ENCODE measurements at places on chromosomes 6 and 20.
A peak's percentile ranks its signal among the peaks of the same experiment; 100 is the strongest.

- peak; percentile 53 for DNase-seq
Measured at GRCh38 chr6:128519132-128519930, 1.1 kb downstream of the PTPRK start.

GRCh38 chr6:17700421-17701416, 6.0 kb downstream of the NUP153 start:
- DNase-seq, result no peak

DNA sequence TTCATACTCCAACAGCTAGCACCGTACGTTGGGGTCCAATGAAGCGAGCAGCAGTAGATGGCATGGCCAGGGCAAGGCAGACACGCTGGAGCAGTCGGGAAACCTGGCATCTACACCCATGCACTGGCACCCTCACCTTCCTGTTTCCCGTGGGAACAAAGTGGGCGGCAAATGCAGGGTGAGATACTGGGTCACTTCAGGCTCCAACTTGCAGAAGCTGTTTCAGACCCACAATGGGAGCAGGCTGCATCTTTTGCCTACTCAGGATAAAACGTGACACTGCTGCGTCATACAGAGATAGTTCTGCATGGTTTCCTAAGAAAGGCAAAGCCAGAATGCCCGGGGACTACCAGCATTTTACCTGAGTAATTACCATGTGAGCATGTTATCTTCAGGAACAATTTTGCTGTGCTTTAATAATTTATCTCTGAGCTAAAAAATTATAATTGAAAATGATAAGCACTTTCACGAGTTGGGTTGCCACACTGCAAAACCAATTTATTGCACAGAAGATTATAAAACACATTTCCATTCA, 10.9 kb upstream of the CD93 start:
- no peak for DNase-seq

GRCh38 chr6:79225717-79226599, 8.5 kb downstream of the HMGN3 start:
- DNase-seq, result no peak

DNA sequence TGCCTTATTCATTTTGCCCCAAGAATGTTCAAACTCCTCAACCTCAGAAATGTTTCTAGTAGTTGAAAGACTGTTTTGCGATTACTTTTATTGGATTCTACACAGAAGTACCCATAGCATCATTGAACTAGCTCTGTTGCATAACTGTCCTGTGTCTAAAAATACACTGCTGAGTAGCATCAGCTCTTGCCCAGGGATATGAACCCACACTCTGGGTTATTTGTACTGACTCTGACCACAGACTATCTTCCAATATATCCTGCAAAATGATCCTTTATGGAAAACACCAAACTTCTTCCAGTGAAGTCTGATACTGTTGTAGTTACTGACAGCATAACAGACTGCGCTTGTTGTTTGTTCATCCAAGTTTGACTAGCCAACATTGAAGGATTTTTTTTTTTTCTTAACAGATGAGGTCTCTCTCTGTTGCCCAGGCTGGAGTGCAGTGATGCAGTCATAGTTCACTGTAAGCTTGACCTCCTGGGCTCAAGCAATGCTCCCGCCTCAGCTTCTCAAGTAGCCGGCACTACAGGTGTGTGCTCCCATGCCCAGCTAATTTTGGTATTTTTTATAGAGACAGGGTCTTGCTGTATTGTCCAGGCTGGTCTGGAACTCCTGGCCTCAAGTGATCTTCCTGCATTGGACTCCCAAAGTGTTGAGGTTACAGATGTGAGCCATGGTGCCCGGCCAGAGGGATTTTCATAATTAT, 49.9 kb downstream of the TULP4 start:
- DNase-seq, result no peak

DNA sequence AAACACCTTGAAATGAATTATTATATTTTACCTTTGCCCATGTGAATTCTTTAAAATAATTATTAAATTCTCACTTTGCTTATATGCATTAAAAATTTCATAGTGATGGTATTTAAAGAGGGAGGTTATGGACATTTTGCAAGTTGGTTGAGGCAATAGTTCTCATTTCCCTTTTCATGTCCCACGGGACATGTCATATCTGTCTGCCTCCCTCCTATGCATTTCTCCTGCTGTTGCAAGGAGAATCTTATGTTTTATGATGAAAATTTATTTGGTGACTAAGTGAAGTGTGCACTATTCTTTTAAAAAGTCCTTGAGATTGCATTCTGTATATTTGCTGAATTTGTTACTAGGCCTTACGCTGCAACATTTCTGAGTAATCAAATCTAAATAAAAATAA, 67.2 kb downstream of the UTRN start:
- no peak for DNase-seq

DNA sequence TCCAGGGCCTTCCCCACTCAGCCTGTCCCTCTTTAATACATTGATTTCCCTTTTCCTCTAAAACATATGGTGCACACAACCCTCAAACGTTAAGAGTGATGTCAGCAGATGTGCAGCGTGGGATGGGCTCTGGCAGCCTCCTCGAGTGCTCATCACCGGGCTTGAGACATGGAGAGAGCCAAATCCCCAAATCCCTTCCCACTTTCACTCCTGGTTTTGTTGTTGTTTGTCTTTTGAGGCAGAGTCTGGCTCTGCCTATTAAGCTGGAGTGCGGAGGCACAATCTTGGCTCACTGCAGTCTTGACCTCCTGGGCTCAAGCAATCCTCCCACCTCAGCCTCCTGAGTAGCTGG, 5.8 kb upstream of the PLTP start:
- DNase-seq, result no peak

GRCh38 chr6:34718976-34719375, 22.4 kb upstream of the ILRUN start:
- DNase-seq, result no peak

DNA sequence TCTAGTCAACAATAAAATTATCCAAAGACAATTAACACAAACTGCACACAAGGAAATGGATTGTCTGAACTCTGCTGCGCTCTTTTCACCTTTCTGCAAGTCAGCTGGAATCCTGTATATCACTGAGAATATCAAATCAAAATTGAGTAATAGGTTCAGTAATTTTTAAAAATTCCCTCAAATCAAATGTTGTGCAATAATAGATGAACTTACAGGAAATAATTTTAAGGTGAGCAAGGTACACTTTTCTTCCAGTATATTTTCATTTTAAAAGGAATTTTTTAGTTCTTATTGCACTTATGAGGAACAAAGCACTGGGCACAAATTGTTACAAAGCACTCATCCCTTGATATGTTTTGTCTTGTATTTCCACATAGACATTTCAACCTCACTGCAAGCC, 1.2 kb downstream of the SAYSD1 start:
- no peak for DNase-seq

DNA sequence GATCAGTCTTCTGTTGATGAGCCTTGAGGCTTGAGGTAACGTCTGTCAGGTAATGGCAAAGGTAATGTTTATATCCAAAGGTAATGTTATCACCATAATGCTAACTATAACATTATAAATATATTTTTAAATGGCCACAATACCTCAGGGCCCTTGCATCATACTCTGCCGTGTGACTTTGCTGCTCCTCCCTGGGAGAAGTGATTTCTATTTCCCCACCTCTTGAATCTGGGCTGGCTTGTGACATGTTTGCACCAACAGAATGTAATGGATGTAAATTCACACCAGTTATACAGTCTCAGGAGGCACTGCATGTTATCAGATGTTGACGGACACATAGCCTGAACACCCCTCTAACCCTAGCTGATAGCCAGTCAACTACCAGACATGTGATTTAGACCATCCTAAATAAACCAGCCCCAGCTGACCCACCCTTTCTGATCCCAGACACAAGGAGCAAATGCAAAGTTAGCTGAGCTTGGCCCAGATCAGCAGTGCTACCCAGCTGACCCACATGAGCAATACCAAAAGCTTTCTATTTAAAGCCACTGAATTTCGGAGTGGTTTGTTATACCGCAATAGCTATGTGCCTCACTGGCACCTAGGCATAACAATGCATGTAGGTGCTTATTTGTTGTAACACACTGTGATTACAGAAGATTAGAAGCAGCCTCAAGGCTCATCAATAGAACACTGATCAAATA, 93.8 kb upstream of the SIRPA start:
- no peak for DNase-seq

DNA sequence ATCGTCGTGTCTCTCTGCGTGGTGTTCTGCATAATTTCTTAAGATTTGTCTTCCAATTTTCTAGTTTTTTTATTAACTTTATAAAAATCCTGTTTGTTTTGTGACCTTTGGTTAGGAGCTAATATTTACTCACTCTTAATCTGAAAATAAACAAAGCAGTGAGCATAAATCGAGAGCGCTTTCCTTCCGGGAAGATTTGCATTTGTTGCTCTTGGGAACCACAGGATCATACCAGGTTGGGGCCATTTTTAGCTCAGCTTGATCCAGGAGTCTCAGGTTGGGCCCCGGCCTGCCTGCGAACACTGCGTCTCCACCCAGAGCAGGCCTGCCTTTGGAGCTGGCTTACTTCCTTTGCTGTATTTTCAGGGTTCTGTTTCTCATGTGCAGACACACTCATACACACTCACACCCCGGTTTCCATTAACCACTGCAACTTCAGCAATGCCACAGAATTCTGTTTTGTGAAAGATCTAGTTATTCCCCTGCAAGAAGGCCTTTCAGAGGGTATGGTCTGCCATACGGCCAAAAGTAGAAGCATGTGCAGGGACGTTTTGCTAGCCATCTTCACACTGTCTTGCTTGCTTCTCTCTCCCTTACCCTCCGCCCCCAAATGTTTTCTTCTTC, 17.3 kb downstream of the BPHL start:
- DNase-seq, result no peak

DNA sequence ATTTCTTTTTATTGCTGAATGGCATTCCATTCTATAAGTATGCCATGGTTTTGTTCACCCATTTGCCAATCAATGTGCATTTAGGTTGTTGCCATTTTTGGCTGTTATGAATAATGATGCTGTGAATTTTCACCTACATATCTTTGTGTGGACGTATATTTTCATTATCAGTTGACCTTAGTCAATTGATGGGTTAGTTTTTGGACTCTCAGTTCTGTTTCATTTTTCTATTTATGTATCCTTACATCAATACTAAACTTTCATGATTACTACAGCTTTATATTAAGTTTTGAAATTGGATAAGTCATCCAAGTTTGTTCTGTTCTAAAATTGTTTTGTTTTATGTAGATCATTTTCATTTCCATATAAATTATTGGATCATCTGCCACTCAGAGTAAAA, 261.9 kb upstream of the CNR1 start:
- no peak for DNase-seq

GRCh38 chr6:44078827-44079671, 48.2 kb downstream of the MRPL14 start:
- DNase-seq, result peak; percentile 62

GRCh38 chr6:130895516-130895915, 68.3 kb downstream of the SMLR1 start:
- DNase-seq, result no peak

GRCh38 chr20:20820104-20820503, 107.7 kb upstream of the RALGAPA2 start:
- no peak for DNase-seq

GRCh38 chr6:47936820-47937219, 155.0 kb downstream of the OPN5 start:
- DNase-seq, result no peak

DNA sequence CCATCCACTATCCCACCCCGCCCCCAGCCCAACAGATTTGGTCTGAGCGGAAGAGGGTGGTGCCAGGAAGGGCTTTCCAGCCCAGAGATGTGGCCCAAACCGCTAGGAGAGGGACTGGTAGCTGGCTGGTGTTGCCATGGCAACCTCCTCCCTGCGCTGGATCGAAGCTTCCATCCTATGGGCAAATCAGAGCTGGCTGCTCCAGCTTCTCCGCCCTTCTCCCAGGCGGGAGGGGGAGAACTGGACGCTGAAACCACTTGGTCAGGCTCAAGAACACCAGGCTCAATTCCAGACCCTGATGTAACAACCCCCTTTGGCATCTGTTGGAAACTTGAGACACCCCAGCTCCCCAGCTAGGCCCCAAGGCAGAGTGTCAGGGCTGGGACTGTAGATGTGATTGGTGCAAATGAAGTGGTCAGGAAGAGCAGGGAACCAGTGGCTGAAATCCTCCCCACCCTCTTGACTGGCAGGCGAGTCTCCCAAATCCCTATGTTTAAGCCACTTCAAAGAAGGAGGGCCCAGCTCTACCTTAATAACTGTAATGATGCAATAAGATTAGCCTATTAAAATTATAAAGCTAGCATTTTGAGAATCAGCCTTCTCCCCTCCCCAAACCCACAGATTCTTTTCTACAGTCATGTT, 4.2 kb downstream of the RIMS4 start:
- DNase-seq, result peak; percentile 46

GRCh38 chr6:35402136-35402855, 49.8 kb upstream of the FANCE start:
- no peak for DNase-seq

DNA sequence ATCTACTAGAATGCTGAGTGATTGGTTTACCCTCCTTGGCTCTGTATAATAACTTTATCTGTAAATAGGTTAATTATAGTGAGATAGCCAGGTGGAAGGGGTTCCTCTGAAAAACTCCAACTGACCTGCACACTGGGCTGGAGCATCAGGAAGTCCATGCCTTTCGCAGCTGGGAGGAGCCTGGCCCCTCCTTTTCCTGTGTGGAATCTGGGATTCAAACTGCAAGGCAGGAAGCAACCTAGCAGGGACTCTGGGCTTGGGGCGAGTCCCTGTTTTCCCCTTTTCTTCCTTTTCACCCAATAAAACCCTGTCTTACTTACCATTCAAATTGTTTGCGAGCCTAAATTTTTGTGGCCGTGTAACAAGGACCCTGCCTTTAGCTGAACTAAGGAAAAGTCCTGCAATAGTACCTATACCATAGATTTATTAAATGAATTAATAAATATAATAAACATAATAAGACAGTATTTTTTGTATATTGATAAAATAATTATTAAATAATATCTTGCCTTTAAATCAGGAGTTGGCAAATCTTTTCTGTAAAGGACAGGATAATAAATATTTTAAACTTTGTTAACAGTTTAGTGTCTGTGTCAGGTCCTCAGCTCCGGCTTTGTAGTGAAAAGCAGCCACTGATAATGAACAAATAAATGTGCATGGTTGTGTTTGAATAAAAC, 406.2 kb upstream of the MMS22L start:
- no peak for DNase-seq

DNA sequence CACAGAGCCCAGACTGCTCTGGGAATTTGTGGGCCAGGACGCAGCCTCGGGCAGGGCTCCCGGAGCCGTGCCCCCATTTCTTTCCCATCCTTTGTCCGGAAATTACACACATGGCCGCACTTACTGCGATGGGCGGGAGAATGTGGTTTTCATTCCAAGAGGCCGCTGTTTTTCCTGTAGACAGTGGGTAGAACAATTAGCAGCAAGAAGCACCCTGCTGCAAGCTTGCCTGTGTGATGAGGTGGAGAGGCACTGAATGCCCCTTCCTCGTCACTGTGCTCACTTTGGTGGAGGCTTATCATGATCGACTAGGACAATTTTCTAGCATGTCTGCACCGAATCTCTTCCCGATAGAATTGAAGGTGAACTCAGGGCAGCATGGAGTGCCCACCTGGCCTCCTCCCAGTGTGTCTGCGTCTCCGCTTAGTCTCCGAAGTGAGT, 102.8 kb downstream of the DACT2 start:
- no peak for DNase-seq

Measured in right renal cortex interstitium (tissue), 3 donors.